ENCODE measurements at places on chromosomes 2 and 18.

GRCh38 chr2:133338224-133338623 is 230.0 kb downstream of the NCKAP5 start:
- DNase-seq: no peak

DNA sequence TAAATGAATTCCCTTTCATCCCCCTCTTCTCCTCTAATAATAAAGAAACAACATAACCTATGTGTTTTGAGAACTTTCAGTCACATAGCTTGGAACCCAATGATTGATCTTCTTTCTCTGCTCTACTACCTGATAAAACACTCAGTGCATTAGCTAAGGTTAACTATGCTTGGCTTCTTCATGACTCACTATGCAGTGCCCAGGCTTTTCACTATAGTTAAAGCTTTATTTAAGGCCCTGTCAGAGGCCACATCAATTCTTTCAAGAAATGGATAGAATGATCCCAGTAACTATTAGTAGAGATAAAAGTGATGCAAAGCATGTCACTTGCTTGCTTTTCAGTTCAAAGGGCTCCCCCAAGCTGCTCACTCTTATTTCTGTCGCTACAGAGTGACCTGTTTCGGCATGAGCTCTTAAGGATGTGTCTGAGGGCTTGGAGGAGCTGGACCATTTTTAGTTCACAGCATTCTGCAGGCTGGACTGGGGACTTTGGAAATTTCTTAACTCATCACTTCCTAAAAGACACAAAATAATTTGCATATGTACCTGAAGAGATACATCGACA is 384.0 kb downstream of the LRRTM1 start:
- no peak for DNase-seq

- no peak for DNase-seq
Measured at GRCh38 chr2:157901325-157901724, 25.2 kb upstream of the ACVR1 start.

GRCh38 chr2:217935235-217935879 is 67.4 kb downstream of the TNS1 start:
- DNase-seq: no peak

DNA sequence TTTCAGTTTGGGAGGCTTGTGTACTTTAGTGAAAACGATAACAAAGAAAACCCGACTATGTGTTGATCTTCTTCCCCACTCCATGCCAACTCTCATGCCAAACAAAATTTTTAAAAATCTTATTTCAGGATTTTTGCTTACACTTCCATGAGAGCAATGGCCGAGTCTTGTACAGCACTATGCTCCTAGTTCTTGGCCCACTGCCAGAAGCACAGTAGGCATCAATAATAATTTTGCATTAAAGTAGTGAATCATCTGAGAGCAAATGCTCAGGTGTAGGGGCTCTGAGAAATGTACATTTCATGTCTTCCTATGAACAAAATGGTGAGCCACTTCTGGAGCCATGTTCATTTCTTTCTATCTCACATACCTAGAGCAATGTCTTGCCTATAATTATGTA is 62.2 kb downstream of the MAP3K19 start:
- no peak for DNase-seq

DNA sequence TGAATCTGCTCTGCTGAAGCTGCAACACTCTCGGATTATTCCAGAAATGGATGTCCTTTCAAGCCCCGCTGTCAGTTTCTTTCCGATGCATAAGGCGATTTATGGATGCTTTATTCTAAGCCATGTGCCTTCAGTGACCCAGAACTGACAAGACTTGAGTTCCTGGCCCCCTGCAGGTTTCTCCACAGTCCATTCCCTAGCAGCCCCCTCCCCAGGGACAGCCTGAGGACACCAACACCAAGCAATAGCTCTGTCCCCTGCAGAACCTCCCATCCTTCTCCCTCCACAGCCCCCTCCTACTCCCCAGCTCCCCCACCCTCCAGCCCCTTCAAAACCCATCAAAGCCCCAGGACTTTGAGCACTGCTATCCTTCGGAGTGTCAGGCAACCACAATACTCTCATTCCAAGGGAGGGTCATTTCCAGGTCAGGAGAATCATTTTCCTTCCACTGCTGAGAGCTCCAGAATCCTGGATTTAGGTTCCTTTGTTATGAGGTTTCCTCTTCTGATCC is 24.6 kb upstream of the SPP2 start:
- no peak for DNase-seq

GRCh38 chr2:182064019-182064778 is 78.5 kb downstream of the PPP1R1C start:
- DNase-seq: no peak

GRCh38 chr2:219506802-219507526 is 7.3 kb upstream of the ASIC4 start:
- no peak for DNase-seq

- DNase-seq: no peak
Measured at GRCh38 chr2:149466635-149467034, 120.9 kb downstream of the MMADHC start.

DNA sequence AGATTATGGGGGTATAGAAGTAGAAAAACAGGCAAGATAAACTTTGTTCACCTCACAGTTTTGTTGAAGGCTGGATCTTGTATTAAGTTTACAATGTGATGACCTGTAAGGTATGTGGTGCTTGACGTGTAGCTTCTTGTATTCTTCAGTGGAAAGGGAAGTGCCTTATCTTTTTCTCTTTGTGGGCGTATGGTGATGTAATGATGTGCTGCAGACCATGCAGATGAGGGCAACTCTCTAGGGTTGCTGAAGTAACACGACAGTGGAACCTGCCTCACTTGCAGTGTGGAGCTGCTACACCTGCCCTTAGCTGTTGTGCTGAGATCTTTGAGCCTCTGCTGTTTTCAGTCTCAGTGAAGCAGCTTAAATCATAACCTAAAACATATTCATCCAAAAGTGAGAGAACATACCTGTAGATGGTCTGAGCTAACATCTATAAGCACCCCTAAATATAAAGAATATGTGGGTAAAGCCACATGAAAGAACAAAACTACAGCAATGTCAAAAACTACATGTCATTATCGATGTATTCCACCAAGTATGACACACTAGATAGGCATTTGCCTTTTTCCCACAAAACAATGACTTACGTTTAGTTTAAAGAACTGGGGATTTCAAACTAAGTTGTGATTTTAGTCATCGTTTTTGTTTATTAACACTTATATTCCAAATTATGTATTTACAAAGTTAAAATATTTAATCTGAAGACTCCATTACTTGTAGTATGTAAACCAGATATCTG is 1144.1 kb downstream of the CNTNAP5 start:
- DNase-seq: no peak

- no peak for DNase-seq
Measured at GRCh38 chr2:100039291-100039980, 103.0 kb downstream of the AFF3 start.

- DNase-seq: peak; percentile 20
Measured at GRCh38 chr2:236833501-236834073, 252.1 kb upstream of the COPS8 start.

- no peak for DNase-seq
Measured at GRCh38 chr18:54950221-54950620, 9.0 kb downstream of the CCDC68 start.

DNA sequence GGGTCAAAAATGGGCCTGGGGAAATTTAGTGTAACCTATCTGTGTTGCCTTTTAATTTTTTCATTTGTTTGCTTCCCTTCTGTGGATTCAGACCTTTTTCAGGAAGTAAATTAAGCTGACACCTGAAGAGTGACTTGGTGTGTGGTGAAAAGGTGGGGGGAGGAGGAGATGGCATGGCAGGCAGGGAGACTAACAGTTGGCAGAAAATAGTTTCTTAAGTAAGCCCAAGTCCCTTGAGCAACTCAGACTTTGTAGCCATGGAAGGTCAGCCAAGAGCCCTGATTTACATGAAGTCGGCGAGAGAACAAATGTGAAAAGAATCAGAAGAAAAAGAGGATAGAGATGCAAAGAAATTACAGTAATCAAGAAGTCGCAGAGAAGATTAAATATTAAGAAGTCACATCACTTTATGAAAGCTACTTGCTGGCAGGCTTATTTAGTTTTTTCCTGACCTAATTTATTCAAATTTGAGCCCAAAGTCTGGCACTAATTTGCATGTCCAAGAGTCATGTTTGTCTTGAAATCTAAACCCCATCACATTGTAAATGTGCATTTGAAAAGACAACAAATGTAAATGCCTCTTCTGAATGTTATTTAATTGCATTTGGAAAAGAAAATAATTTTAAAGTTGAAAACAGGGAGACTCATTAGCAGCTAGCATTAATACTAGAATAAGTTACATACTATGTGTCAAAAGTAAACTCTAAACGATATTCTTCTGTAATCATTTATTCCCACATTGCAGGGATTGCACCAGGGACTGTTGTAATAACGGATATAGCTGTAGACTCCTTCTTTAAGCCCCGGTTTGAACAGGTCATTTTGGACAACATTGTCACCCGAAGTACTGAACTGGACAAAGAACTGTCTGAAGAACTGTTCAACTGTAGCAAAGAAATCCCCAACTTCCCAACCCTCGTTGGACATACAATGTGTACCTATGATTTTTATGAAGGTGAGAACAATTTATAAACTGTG is 19.3 kb downstream of the UPP2 start:
- no peak for DNase-seq

- DNase-seq: no peak
Measured at GRCh38 chr2:3432067-3432466, 52.6 kb downstream of the TRAPPC12 start.

GRCh38 chr2:37156071-37156856 is 516 bp downstream of the EIF2AK2 start:
- DNase-seq: peak; percentile 46

DNA sequence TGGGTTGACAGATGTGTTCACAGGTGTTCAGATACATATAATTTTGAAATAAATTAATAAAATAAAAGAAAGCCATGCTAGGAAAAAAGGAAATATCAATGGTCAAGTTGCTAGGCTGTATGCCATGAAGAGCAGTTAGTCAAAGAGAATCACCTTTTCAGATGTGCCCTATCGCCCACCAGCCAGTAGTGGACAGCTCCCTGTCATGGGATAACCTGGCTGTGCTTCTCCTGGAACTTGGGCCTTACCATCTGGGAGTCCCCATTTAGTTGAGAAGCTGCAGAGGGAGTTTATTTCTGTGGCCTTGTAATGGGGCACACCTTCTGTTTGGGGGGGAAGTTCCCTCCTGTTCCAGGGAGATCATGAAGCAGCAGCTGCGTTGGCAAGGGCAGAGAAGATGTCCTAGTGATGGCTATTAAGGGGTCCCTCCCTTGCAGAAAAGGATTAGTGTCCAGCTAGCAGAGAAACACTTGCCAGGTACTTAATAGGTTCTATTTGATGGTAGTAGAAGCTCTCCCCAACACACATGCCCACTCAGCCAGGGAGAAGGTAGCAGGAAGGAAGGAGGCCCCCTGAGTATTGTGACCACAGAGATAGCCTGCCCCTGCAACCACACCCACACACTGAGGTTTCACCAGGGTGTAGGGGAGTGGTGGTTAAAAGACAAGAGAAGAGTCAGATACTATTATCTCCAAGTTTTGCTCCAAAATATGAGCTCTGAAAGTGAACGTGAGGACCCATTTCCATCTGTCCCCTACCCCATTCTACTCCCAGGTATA is 117.7 kb downstream of the B3GNT2 start:
- DNase-seq: no peak

DNA sequence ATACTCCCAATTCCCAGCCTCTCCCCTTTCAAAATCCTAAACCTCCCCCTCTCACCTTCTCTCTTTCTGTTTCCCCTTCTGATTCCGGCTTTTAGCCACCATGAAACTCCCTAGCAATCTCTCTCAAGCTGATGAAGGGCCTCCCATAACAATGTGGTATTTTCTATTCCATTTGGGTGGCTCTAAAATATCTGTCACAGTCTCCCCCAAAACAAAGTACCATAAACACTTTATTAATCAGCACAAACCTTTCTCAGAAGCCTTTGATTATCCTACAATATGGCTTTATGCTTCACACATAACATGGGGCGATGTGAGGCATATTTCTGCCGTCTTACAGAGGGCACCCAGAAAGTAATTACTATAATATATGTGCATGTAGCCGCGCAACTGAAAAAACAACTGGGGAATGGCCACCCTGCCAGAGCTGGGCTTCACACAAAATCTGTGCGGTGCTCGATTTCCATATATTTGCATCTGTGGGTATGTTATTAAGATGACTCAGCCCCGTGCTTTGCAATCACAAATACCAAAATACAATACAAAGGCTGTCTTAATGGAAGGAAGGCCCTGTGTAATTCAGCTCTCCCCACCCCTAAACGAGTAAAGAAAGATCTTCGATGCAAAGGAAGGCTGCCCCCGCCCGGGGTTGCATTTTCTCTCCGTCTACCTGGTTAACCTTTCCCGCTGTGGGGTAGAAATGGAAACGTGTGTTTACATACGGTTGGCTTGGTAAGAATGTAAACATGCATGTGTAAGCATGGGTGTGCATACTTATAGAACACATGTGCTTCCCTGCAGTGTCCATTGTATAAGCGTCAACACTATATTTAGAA is 81.4 kb downstream of the CELF4 start:
- no peak for DNase-seq

Measured in RWPE1 (cell line).